Cortex of kidney (tissue), 1 donor: ENCODE measurements at places on chromosomes 6 and 20.

GRCh38 chr20:24147961-24148360 lies 159.4 kb upstream of the GGTLC1 start:
- DNase-seq = no peak

- DNase-seq = no peak
Observed at GRCh38 chr6:49464691-49465090, 1.5 kb downstream of the CENPQ start.

DNA sequence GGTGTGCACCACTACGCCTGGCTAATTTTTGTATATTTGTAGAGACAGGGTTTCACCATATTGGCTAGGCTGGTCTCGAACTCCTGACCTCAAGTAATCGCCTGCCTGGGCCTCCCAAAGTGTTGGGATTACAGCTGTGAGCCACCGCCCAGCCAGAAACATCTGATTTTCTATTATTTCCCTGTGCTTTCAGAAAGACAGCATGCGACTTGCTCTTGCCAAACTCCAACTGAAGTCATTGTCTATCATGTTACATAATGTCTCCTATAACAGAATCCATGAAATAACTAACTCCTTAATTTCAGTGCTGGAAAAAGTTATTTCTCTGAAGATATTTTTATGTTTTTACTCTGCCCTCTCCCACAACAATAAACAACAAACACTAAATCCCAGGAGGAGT lies 8.5 kb downstream of the RMND1 start:
- no peak for DNase-seq

GRCh38 chr6:32843331-32843978 lies 392 bp downstream of the PSMB8 start:
- no peak for DNase-seq

DNA sequence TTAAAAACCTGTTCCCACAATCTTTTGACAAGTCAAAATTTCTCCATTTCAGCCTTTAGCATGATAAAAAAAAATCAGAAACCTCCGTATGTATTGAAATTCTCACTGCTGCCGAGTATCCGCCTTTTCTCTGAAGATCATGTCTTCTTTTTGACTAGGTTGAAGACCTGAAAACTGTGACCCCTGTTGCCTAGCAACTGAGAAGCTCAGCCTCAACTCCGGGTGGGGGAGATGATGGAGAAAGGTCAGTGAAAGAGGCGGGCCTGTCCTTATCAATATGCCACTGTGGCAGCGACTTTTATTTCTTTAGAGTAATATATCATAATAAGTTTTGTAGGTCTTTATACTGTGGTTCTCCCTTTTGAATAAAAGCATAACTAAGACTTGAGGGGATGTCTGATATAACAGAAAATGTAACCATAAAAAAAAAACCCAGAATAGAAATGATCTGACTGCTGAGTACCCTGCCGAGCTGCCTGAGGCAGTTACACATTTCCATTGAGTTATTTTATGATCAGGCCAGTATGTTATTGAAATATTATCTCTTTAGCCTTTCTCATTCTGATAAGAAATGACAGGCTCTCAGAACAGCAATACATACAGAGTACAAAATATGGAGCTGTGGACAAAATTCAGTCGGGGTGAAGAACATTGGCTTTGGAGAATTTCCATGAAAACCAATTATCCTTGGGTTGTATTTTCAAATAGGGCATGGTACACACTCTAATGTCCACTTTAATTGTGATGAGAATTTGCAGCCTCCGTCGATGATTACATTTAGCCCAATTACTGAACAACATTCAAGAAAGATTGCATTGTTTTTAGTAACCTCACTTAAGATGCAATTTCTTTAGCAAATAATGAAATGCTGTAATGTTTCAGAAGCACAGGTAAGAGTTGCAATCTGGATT lies 136.7 kb upstream of the EEF1E1 start:
- DNase-seq = no peak

GRCh38 chr6:152295920-152296319 lies 341.2 kb downstream of the SYNE1 start:
- DNase-seq = no peak

- no peak for DNase-seq
Observed at GRCh38 chr6:38483526-38483925, 156.2 kb downstream of the BTBD9 start.

- DNase-seq = no peak
Observed at GRCh38 chr6:96926425-96926824, 1.9 kb downstream of the KLHL32 start.

DNA sequence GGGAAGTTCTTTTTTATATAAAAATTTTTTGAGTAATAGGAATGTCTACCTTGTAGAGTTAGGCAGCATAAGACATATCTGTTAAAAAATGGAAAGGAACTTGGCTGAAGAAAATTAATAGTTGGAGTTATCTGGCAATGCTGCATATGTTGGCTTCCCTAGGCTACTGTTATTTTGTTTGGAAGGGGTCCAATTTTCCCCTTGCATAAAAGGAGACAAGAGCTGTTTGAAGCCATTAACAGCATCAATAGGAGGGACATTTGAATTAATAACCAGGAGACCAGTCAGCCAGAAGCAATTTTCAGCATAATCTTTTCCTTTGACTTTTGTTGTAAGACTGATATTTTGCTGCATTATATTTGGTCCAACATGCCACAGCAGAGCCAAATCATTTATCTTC lies 80.9 kb upstream of the TAB2 start:
- DNase-seq = no peak

- no peak for DNase-seq
Observed at GRCh38 chr20:48092596-48093280, 307.5 kb upstream of the SULF2 start.

GRCh38 chr6:52418606-52419005 lies 1.5 kb upstream of the EFHC1 start:
- no peak for DNase-seq
